Esophagus muscularis mucosa (tissue), 4 donors: ENCODE measurements at places on chromosomes 6 and 20. TPM values are rescaled to one million over a fixed set of nuclear protein-coding genes. Genes with fewer than 3 reads are reported as not detected.

TNFRSF6B gene
- total RNA-seq = 67.8 TPM

PTPRT gene
- 0.39 TPM for total RNA-seq

ADAM33 gene
- 49.1 TPM for total RNA-seq

EDN1 gene
- 27.9 TPM for total RNA-seq

HLA-DQB1 gene
- total RNA-seq = 0.71 TPM

FOXS1 gene
- total RNA-seq = 0.91 TPM

HLA-F gene
- total RNA-seq = 46.9 TPM

WFDC10B gene
- total RNA-seq = 0.69 TPM

CFAP61 gene
- total RNA-seq = not detected

UNC5CL gene
- total RNA-seq = 0.69 TPM

PLAGL2 gene
- total RNA-seq = 5.4 TPM

DNA sequence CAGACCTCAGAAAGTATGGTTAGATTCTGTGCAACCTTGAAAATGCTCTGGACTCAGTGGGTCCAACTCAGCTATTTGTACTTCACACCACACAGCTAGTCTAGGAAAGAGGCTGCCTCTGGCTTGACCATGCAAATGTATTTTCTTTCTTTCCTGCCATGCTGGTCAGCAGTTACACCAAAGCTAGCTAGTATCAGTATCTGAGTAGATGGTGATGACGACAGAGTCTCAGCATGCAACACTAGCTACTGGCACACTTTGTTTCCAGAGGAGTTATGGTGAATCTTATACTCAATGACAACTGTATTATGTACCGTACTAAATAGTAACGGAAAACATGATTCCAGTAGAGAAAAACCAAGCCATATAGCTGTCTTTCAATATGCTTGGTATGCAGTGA is 96.6 kb upstream of the POPDC3 start:
- no peak overlapping the region for H3K4me3 ChIP-seq
- DNase-seq = no peak
- peaks cover 65% of the 10 kb centered on the region for H3K36me3 ChIP-seq
- H3K4me1 ChIP-seq = no peaks in the 10 kb centered on the region

DNA sequence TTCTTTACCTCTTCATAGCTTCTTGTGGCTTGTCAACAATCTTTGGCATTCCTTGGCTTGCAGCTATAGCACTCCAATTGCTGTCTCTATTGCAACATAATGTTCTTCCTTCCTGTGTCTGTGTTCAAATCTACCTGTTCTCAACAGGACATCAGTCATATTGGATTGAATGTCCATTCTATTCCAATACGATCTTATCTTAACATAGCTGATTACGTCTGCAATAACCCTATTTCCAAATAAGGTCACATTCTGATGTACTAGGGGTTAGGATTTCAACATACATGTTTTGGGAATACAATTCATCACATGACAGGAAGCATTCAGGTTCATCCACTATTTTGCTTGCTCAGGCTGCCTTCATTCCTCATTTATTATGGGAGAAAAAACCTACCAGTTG is 684.4 kb upstream of the CITED2 start:
- no peaks in the 10 kb centered on the region for H3K27me3 ChIP-seq
- no peak for DNase-seq
- peaks cover 17% of the 10 kb centered on the region for H3K4me1 ChIP-seq
- no peak overlapping the region for H3K27ac ChIP-seq

DNA sequence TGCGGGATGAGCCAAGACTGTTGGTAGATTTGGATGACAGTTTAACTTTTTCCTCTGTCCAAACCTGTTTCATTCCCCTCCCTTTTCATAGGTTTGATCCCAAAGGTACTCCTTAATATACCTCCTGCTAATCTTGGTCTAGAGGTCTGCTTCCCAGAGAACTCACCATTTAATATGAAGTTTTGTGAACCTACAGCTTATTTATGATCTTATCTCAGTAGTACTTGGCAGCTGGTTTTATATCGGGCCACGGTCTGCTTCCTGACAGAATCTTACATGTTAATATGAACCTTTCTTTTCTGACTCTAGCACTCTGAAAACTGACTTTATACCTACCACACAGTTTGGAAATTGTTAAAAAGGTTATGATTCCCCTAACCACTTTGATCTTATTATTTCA is 138.7 kb downstream of the MACROD2 start:
- DNase-seq = no peak
- H3K36me3 ChIP-seq = no peaks in the 10 kb centered on the region
- H3K4me3 ChIP-seq = no peak overlapping the region
- no peaks in the 10 kb centered on the region for H3K4me1 ChIP-seq
- no peak overlapping the region for H3K27ac ChIP-seq

DNA sequence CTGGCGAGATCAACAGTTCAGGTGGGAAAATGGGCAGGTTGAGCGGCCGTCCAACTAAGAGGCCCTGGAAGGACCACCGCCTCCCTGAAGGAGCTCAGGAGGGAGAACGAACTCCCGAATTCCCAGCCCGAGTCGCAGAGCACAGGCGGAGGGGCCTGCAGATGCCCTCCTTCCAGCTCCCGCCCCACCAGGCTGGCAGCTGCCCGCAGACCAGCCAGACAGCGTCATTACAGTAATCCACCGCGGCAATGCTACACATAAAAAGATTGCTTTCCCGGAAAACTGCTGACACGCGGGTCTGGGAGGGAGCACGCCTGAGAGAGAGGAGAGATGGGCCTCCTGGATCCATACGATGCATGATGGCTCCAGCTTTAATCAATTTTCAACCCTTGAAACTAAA is 30.5 kb upstream of the SLCO4A1 start:
- no peak overlapping the region for H3K4me3 ChIP-seq
- DNase-seq = no peak
- H3K27me3 ChIP-seq = peaks cover 37% of the 10 kb centered on the region
- no peaks in the 10 kb centered on the region for H3K36me3 ChIP-seq
- peaks cover 6% of the 10 kb centered on the region for H3K4me1 ChIP-seq

- H3K27ac ChIP-seq = peak overlapping the region; percentile 30
- H3K4me1 ChIP-seq = peaks cover 9% of the 10 kb centered on the region
- H3K36me3 ChIP-seq = no peaks in the 10 kb centered on the region
- no peak for DNase-seq
- H3K27me3 ChIP-seq = no peaks in the 10 kb centered on the region
- H3K4me3 ChIP-seq = no peak overlapping the region
These were observed 78.7 kb downstream of the NCOA7 start for GRCh38 chr6:125869427-125869826.

DNA sequence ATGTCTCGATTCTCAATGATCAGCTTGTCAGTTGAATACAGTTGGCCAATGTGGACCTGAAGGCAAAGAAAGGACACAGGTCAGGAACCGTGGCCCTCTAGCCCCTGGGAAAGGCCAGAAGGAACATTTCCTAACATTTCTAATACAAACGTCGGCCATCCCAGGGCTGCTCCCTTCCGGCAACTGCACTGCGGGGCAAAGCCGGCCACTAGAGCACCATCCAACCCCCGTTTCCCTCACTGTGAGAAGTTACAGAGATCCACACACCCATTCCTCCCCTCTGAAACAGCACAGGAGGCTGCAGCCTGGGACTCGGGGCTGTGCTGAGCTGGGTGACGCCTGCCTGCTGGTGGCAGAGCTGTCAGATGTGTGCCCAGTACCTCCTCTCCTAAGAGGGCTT is 24.3 kb downstream of the PPP1R3G start:
- no peak overlapping the region for H3K27ac ChIP-seq
- no peak for DNase-seq
- no peak overlapping the region for H3K4me3 ChIP-seq
- peaks cover 4% of the 10 kb centered on the region for H3K4me1 ChIP-seq

DNA sequence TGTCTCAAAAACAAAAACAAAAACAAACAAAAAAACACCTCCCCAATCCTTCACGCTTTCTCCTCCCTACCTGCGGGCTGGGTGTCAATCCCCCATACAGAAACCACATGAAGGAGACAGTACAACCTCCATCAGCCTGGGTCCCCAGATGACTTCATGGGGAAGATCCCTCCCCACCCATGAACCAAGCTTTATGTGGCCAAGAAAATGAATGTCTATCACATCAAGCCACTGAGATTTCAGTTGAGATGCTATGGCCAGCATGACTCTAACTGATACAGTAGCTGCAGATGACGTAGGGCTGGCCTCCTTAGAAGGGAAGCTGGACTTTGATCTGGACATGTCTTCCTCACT is 21.2 kb upstream of the BNIP5 start:
- no peaks in the 10 kb centered on the region for H3K27me3 ChIP-seq
- H3K36me3 ChIP-seq = no peaks in the 10 kb centered on the region
- no peak for DNase-seq
- H3K27ac ChIP-seq = no peak overlapping the region

DNA sequence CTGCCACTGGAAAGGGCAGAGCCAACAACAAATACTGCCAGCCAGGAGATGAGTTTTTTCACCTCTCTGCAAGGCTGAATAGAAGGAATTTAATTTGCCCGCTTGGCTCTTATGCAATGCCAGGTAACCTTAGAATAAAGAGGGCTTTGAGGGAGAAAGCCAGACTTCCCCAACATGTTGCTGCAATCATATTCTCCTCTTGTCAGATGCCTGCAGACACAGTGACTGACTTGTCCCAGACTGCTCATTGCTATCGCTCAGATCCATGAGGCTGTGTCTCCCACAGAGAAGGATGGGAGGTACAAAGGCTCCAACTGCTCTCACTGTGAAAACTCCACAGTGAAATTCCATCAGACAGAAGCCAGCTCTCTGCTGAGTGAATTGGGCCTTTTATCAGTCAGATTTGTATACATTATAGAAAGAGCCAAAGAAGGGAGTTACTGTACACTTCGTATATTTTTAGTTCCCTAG is 517.0 kb upstream of the ID4 start:
- H3K27me3 ChIP-seq = no peaks in the 10 kb centered on the region
- H3K4me3 ChIP-seq = no peak overlapping the region
- no peak for DNase-seq
- no peaks in the 10 kb centered on the region for H3K4me1 ChIP-seq
- no peaks in the 10 kb centered on the region for H3K36me3 ChIP-seq

- H3K27ac ChIP-seq = no peak overlapping the region
- H3K36me3 ChIP-seq = peaks cover 51% of the 10 kb centered on the region
- no peak for DNase-seq
- H3K27me3 ChIP-seq = no peaks in the 10 kb centered on the region
- H3K4me3 ChIP-seq = no peak overlapping the region
- no peaks in the 10 kb centered on the region for H3K4me1 ChIP-seq
These were observed 15.8 kb downstream of the ENTPD6 start for GRCh38 chr20:25211273-25211672.

GRCh38 chr20:58039274-58040092 is 189.0 kb downstream of the ANKRD60 start:
- peak; percentile 91 for DNase-seq
- H3K4me3 ChIP-seq = no peak overlapping the region
- H3K4me1 ChIP-seq = no peaks in the 10 kb centered on the region
- H3K27me3 ChIP-seq = no peaks in the 10 kb centered on the region
- no peaks in the 10 kb centered on the region for H3K36me3 ChIP-seq

GRCh38 chr20:62902926-62903615 is 23.2 kb downstream of the DIDO1 start:
- H3K27me3 ChIP-seq = no peaks in the 10 kb centered on the region
- H3K4me1 ChIP-seq = peaks cover 37% of the 10 kb centered on the region
- DNase-seq = no peak
- no peak overlapping the region for H3K4me3 ChIP-seq
- H3K27ac ChIP-seq = no peak overlapping the region
- peaks cover 69% of the 10 kb centered on the region for H3K36me3 ChIP-seq

- no peak overlapping the region for H3K4me3 ChIP-seq
- peaks cover 37% of the 10 kb centered on the region for H3K27me3 ChIP-seq
- H3K4me1 ChIP-seq = peaks cover 19% of the 10 kb centered on the region
- DNase-seq = no peak
- no peaks in the 10 kb centered on the region for H3K36me3 ChIP-seq
These were observed 2.7 kb downstream of the PAX1 start for GRCh38 chr20:21707999-21708737.

- no peak overlapping the region for H3K27ac ChIP-seq
- no peaks in the 10 kb centered on the region for H3K4me1 ChIP-seq
These were observed 45.9 kb upstream of the SCP2D1 start for GRCh38 chr20:18767676-18768075.

DNA sequence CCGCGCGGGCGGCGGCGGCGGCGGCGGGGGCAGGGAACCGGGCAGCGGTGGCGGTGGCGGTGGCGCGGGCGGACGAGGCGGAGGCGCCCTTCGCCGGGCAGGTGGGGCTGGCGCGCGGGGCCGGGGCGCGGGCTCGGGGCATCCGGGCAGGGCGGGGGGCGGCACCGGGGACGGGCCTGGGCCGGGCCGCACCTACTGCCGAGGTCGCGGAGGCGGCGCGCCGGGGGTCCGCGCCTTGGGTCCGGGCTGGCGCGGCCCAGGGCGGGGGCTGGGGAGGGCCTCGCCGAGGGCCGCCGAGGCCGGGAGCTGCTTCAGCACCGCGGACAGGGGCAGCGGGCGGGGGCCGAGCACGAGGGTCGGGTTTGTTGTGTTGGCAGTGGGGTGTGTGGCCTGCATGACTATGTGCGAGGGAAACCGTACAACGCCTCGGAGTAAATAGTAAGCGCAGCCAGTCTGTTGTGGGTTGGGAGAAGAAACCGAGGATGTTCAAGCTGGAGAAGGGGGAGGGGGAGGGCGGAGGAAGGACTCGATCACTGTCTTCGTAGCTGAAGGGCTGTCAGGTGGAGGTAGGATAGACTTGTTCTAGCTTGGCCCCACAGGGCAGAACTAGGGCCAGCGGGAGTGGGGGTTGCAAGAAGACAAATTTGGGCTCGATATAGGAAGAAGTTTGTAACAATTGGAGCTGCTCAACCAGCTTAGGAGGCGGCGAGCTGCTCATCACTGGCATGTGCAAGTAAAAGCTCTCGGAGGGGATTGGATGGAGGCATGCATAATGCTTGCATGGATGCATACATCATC is 593 bp downstream of the MMP24 start:
- H3K36me3 ChIP-seq = no peaks in the 10 kb centered on the region
- H3K27ac ChIP-seq = no peak overlapping the region
- no peaks in the 10 kb centered on the region for H3K27me3 ChIP-seq
- no peak for DNase-seq
- peak overlapping the region; percentile 42 for H3K4me3 ChIP-seq

GRCh38 chr20:63367446-63368055 is 6.4 kb upstream of the CHRNA4 start:
- no peak for DNase-seq
- no peak overlapping the region for H3K4me3 ChIP-seq
- H3K4me1 ChIP-seq = no peaks in the 10 kb centered on the region
- peaks cover 94% of the 10 kb centered on the region for H3K27me3 ChIP-seq
- no peaks in the 10 kb centered on the region for H3K36me3 ChIP-seq

DNA sequence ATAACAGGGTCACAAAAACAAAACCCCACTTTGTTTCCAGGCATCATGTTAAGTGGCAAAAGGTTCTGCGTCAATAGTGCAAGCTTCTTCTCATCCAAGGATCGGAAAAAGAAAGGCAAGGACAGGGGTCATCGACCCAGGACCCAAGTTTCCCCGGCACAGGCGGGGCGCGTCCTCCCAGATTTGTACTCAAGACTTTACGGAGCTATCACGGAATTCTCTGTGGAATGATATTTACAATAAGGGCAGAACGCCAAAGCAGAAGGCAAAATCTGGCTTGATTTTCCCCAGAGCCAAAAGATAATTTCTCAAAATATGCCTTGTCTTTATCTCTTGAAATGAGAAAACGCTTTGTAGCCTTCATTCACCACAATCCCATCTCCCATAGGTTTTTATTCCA is 25.5 kb downstream of the PDE10A start:
- H3K4me1 ChIP-seq = peaks cover 11% of the 10 kb centered on the region
- no peak overlapping the region for H3K4me3 ChIP-seq
- H3K36me3 ChIP-seq = no peaks in the 10 kb centered on the region
- no peak overlapping the region for H3K27ac ChIP-seq
- no peak for DNase-seq
